ENCODE measurements at places on chromosomes 3 and 15. TPM values are rescaled to one million over a fixed set of nuclear protein-coding genes. Genes with fewer than 3 reads are reported as not detected.

DNA sequence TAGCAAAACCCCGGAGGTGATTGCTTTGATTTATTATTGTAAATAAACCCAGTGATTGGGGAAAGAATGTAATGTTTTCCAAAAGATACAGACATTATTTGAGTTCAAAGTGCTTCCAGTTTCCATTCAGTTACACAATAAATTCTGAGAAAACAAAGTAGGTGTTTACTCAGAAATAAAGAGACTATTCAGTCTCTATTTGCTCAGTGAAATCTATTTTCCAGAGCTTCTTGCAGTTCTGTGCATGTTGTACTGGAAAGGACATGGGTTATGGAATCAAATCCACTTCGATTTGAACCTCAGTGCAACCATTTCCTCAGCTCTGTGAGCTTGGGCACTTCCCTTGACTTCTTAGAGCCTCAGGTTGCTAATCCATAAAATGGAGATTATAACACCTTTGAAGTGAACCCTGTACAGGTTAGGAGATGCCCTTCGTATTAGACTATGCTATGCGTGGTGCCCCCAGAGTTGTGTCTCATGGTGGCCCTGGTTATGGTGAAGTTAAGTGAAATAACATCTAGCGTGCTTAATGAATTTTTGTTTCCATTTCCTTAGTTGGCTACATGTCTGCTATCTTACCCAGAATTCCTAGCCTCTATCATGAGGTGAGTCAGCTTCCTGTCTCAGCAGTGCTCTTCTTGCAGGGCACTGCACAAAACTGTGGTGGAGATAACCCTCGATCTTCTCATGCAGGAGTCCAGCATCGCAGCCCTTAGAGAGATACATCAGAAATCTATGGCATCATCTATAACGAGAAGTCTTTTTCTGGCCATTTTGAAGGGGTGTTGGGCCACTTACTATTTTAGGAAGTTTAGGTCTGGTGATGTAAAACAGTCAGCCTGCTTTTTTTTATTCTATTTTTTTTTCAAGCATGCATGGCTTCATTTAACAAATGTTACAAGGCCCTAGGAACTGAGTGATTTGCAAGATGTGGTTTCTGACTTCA lies 97.7 kb downstream of the RPL39L start:
- DNase-seq: no peak

- no peak for DNase-seq
Measured at GRCh38 chr3:128266453-128266852, 113.2 kb downstream of the EEFSEC start.

GRCh38 chr3:194560047-194560446 lies 73.2 kb downstream of the TMEM44 start:
- DNase-seq: no peak

DNA sequence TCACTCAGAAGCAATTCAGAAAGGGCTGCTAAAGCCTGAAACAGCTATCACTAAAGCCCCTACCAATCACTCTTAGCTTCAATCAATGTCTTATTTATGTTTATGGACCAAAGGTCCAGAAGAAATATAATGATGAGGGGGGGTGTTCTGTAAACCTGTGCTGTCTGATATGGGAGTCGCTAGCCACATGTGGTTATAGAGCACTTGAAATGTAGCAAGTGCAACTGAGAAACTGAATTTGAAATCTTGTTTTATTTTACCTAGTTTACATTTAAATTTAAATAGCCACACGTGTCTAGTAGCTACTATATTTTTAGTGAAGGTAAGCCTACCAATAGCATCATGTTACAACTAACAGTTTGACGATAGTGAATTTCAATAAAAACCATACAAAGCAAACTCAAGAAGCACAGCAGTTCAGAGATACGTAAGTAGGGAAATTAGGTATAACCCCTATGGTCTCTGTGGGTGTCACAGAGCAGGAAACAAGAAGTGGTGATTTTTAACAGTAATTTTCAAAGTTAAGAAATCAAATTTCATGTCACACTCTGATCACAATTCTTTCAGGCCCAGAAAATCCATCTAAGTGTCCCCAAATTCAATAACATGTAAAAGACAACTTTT lies 3.6 kb downstream of the POU1F1 start:
- no peak for DNase-seq

GRCh38 chr15:77421370-77421700 lies 647 bp downstream of the HMG20A start:
- no peak for DNase-seq

GRCh38 chr3:58036293-58037032 lies 28.2 kb downstream of the FLNB start:
- DNase-seq: no peak

DNA sequence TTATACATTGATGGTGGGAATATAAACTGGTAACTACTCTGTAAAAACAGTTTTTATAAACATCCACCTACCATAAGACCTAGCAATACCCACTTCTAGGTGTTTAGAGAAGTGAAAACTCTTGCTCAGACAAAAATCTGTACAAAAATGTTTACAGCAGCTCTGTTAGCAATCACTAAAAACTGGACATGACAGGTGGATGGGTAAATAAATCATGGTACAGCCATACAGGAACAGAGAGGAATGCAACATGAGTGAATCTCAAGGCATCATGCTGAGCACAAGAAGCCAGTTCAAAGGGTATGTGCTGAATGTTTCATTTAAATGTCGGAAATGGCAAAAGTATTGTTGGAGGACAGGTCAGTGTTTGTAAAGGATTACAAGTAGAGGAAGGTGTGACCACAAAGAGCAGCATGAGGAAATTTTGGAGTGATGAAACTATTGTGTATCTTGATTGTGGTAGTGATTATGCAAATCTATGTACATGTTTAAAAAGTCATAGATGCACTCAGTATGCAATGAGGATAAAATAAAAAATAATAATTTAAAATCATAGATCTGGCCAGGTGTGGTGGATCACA lies 2.8 kb upstream of the RNU5A-1 start:
- DNase-seq: no peak

- no peak for DNase-seq
Measured at GRCh38 chr3:141465221-141465620, 21.6 kb upstream of the RASA2 start.

LEKR1 gene
- total RNA-seq: 0.56 TPM

SLC38A3 gene
- not detected for total RNA-seq

GPR149 gene
- total RNA-seq: 0.25 TPM

CERS3 gene
- not detected for total RNA-seq
